ENCODE measurements at places on chromosomes 3 and 15.

GRCh38 chr15:77024273-77025082 lies 29.6 kb downstream of the PSTPIP1 start:
- peak; percentile 63 for DNase-seq

DNA sequence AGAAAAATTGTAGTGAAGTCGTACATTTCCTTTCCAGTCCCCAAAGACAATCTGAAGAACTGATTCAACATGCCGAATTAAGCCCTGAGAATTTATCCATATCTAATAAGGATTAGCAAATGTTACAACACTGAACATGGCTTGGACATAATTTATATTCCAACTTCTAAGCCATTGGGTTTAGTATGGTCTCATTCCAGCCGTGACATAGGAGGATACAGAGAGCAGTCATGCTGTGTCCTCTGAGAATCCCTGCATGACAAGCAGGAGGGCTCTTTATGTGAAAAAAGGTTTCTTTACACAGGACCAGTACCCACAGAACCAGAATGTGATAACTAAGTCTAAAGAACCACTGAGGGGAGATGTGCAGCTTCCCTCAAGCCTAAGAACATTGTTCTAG lies 231.9 kb upstream of the WNT5A start:
- no peak for DNase-seq

GRCh38 chr15:79919090-79919748 lies 22.4 kb upstream of the MTHFS start:
- DNase-seq: no peak

GRCh38 chr15:65811835-65812234 lies 19.7 kb upstream of the DENND4A start:
- DNase-seq: no peak

GRCh38 chr3:140767566-140767965 lies 89.7 kb downstream of the TRIM42 start:
- DNase-seq: no peak

- no peak for DNase-seq
Measured at GRCh38 chr3:76011121-76011520, 225.8 kb upstream of the ZNF717 start.

DNA sequence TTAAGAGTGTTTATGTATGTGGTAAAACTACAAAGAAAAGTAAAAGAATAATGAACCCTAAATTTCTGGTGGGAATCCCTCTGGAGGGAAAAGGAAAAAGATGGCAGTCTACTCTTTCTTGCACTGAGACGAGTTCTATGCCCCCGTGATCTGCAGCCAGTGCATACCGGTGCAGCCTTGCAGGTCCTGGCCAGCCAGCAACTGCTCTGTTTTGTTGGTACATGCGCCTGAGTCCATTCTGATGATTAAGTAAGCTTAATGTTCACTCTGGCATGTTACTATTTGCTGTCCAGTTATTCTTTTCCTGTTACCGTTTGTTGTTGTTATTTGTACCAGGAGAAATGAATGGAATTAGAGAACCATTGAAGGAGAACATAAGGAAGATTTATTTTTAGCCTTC lies 95.1 kb upstream of the TMC3 start:
- DNase-seq: no peak

DNA sequence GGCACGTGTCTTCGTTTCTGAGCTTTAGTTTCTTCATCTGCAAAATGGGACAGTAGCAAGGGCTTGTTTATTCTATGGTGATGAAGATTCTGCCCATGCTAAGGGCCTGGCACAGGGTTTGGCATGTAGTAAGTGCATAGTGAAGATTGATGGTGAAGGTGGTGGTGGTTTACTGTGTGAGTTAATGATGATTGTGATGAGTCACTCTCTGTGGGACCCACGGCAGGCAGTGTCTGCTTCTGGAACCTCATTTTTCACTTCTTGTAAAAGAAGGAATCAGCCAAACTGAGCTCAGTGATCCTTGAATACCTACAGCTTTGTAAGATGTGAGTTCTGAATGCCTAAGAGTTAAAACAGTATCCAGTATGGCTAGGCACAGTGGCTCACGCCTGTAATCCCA lies 86.2 kb upstream of the LRTM1 start:
- DNase-seq: no peak

DNA sequence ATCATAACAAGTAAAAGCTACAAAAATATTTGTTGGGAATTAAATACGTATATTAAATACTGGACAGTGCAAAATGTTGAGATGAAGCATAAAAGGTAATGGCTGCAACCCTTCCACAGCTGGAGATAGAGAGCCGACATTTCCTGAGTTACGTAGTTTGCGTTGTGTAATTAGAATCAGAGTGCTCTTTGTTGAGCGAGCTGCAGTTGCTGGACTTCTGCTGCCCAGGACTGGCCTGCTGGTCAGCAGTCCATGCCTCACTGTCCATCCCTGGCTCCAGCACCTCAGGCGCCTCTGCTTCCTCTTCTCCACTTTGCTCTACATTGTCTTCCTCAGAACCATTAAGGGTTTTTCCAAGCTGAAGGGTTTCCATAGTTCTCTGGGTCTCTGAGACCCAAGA lies 28.4 kb upstream of the SHC4 start:
- no peak for DNase-seq

- no peak for DNase-seq
Measured at GRCh38 chr3:60202052-60202726, 1049.1 kb downstream of the FHIT start.

DNA sequence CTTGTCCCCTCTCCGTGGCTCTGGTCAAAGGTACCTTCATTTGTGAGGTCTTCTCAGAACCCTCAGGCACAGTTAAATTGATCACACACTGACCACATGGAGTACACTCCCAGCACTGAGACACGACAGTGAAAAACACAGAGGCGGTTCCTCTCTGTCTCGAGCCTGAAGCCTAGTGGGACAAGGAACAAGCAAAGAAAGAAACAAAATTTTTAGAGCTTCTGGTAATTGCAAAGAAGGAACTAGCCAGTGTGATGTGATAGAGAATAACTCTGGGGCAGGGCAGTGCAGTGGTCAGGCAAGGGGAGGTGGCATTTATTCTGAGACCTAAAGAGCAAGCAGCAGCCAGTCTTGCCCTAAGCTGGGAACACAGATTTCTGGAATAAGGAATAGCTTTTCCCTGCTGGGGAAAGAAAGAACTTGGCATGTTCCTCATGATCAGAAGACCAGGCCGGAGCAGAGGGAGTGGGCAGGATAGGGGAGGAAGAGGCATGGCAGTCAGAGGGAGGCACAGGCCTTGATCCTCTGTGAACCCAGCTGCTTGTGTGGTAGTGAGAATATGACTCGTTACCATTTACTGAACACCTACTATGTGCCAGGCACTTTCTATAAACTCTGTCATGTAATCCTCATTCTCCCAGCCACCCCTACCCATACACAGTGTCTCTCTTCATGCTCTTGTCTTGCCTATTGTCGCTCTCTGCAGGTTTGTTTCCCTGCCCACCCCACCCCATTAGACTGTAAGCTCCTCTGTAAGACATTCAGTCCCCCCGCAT lies 262.3 kb upstream of the HES1 start:
- DNase-seq: no peak

GRCh38 chr3:178003756-178004155 lies 532.5 kb upstream of the KCNMB2 start:
- DNase-seq: no peak

GRCh38 chr3:78430741-78431140 lies 1337.1 kb downstream of the ROBO1 start:
- no peak for DNase-seq

DNA sequence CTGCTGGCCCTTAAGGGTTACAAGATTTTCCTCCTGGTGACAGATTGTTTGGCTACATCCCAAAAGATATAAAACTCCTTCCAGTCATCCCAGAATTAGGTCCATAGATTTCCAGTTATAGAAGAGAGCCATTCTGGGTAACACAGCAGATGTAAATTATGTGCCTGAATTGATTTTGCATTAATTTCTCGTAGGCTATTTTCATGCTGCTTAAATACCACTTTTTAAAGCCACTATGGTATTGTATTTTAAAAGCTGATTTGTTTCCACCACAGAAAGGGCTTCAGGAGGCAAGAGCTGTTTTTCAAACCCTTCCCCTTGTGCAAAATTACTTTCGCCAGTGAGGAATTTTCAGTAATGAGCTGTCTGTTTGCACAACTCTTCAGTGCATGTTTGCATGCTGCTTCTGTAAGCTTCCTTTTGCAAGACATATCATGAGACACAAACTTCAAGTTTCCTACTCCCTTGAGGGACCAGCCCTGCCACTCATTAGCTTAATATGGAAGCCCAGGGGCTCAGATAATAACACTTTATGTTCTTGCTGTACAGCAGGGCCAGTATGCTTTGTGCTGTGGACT lies 105.4 kb upstream of the TNIK start:
- no peak for DNase-seq

GRCh38 chr3:78689378-78689777 lies 1078.4 kb downstream of the ROBO1 start:
- DNase-seq: no peak

- no peak for DNase-seq
Measured at GRCh38 chr3:11553436-11554235, 90.1 kb downstream of the VGLL4 start.

DNA sequence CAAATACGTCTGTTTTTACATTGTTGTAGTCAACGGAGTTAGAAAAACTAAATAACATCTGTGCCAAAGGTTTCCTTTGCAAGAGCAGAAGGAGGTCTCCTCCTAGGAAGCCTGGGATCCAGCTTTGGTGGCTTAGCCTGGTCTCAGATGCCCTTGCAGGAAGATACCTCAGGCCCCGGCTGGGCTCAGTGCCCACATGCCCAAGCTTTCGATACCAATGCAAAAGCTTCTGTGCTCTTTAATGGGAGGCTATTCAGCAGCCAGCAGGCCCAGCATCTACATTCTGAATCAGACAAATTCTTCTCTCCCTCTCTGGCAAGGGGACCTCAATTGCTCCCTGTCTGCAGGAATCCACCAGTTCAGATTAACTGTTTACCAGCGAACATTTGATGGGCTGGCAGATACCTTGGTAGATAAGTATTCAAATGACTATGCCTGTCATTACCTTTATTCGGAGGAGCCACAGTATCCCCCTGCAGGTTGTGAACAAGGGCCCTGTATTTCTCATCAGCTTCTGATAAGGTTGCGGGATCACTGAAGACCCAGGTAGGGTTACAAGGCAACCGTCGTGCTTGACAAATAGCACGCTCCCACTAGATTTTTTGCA lies 180.1 kb upstream of the KBTBD8 start:
- DNase-seq: no peak

DNA sequence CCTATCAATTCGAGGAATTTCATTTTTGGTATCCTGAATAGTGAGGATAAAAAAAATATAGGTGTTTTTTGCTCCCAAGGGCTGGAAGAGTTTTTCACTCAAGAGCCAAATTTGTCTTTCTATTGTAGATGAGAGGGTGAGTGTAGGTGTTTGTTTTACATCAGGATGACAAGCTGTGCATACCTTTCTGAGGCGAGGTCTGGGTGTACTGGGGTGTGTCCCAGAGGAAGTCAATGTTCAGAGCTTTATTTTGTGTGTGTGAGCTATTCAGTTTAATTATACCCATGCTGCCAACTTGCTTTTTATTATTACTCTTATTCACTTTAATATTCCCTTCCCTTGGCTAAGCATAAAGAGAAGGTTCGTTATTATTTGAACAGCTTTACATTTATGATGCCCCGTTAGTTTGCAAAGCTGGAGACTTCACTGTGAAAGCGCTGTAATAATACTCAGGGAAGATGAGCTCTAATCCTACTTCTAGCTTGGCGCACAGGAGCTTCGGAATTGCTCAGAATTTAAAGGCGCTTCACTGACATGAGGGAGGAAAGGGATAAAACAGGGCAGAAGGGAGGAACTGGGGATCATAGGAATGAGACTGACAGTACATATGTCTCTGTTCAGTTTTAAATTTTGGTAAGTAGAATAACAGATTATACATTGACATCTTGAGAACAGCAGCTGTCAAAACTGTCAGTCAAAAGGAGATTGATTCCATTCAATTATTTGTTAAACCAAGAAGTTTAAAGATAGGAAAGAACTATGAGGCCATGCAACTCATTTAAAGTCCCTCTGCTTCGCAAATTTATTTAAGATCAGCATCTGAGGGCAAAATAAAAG lies 117.7 kb upstream of the TP63 start:
- no peak for DNase-seq

DNA sequence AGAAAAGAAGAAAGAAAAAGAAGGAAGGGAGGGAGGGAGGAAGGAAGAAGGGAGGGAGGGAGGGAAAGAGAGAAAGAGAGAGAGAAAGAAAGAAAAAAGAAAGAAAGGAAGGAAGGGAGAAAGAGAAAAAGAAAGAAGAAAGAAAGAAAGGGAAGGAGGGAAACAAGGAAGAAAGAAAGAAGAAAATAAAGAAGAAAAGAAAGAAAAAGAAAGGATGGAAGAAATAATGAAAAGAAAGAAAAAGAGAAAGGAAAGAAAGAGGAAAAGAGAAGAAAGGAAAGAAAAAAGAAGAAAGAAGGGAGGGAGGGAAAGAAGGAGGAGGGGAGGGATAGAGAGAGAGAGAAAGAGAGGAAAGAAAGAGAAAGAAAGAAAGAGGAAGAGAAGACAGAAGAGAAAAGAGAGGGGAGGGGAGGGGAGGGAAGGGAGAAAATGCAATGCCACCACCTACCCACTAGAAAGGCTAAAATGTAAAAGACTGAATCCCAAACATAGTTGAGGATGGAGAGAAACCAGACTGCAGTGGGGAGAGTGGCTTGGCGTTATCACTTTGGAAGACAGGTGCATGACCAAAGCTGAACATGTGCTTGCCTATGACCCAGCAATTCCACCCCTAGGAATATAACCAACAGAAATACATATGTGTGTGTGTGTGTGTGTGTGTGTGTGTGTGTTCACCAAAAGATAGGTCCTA lies 66.9 kb upstream of the KLF13 start:
- DNase-seq: no peak

GRCh38 chr15:83100097-83100646 lies 7.3 kb upstream of the TM6SF1 start:
- no peak for DNase-seq

DNA sequence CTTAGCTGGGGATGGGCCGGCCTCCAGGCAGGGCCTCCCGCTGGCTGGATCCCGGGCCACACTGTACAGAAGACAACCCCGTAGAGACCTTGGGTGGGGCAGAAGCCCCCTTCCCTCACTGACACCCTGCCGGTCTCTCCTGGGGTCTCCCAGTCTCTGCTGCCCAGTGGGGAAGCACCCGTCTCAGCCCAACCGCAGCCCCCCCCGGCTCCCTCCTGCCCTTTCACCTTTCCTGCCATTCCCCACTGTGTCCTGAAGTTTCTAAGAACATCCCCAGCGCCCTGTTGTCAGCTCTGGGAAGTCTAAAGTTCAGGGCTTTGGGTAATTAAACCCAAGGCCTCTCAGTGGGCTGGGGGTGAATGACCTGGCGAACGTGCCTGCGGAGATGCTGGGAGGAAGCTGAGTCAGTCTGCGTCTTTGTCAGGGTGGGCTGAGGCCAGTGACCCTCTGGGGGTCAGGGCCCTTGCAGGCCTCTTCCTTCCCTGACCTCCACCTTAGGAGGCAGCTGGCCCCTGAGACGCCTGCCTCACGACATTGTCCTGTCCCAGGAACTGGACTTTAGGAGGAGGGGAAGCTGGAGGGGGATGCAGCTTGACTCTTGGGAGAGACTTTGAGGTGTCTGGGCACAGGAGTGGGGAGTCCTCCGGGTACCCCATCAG lies 1.4 kb upstream of the SLC51A start:
- no peak for DNase-seq

DNA sequence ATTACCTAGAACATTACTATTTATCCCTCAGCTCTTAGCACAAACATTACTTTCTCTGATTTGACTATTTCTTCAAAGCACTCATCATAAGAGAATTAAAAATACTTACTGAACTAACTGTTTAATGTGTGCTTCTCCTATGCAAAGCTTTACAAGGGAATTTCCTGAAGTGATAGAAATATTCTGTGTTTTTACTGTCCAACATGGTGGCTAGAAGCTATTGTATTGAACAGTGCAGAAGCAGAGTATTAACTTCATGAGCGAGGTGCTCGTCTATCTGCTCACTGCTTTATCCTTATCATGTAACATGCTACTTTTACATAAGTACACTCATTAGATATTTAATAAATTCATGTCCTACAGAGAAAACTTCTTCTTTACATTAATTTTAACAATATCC lies 239.1 kb downstream of the ISL2 start:
- DNase-seq: no peak
